ENCODE measurements at places on chromosomes 1 and 21. TPM values are rescaled to one million over a fixed set of nuclear protein-coding genes. Genes with fewer than 3 reads are reported as not detected.

VWA5B1 gene
- total RNA-seq: 0.26 TPM

PDPN gene
- 108 TPM for total RNA-seq

ANGPTL1 gene
- total RNA-seq: not detected

DAB1 gene
- 14.3 TPM for total RNA-seq

HLX gene
- total RNA-seq: not detected

IL22RA1 gene
- total RNA-seq: 0.10 TPM

MXRA8 gene
- total RNA-seq: 80.1 TPM

CDK18 gene
- total RNA-seq: 52.0 TPM

KCNA2 gene
- total RNA-seq: 0.03 TPM

PPM1J gene
- total RNA-seq: 4.6 TPM

CHI3L2 gene
- not detected for total RNA-seq

FOXD3 gene
- 41.1 TPM for total RNA-seq

LAMB3 gene
- total RNA-seq: 0.45 TPM

KPNA6 gene
- total RNA-seq: 111 TPM

GLMP gene
- 106 TPM for total RNA-seq
